Stomach (tissue), 19 donors: ENCODE measurements at places on chromosomes 4 and X. TPM values are rescaled to one million over a fixed set of nuclear protein-coding genes. Genes with fewer than 3 reads are reported as not detected.

GRCh38 chr4:6277935-6278800 is 8.5 kb downstream of the WFS1 start:
- H3K4me1 ChIP-seq = peaks cover 51% of the 10 kb centered on the region
- no peaks in the 10 kb centered on the region for H3K27me3 ChIP-seq
- H3K36me3 ChIP-seq = peaks cover 46% of the 10 kb centered on the region
- no peak overlapping the region for H3K4me3 ChIP-seq

GRCh38 chr4:3407171-3407771 is 34.5 kb upstream of the HGFAC start:
- no peaks in the 10 kb centered on the region for H3K36me3 ChIP-seq
- no peak for DNase-seq
- H3K4me3 ChIP-seq = no peak overlapping the region
- no peaks in the 10 kb centered on the region for H3K27me3 ChIP-seq

DNA sequence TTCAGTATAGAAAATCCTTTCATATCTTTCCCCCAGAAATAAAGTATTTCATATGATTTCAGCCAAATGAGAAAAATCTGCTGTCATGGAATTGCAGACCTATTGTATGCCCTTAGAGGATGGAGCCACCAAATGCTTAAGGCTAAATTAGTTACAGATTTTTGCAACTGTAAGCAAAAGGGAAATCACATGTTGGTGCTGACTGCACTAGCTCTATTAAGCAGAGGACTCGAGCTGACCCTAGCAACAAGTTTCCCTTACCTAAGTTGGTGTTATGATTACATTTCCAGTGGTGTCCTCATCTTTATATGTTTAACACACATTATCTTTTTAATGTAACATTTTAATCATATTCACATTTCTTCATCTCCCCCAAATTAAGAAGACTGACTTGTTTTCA is 58.3 kb upstream of the DOCK11 start:
- DNase-seq = peak; percentile 21
- H3K27ac ChIP-seq = no peak overlapping the region
- no peaks in the 10 kb centered on the region for H3K27me3 ChIP-seq
- no peak overlapping the region for H3K4me3 ChIP-seq
- H3K4me1 ChIP-seq = no peaks in the 10 kb centered on the region

DNA sequence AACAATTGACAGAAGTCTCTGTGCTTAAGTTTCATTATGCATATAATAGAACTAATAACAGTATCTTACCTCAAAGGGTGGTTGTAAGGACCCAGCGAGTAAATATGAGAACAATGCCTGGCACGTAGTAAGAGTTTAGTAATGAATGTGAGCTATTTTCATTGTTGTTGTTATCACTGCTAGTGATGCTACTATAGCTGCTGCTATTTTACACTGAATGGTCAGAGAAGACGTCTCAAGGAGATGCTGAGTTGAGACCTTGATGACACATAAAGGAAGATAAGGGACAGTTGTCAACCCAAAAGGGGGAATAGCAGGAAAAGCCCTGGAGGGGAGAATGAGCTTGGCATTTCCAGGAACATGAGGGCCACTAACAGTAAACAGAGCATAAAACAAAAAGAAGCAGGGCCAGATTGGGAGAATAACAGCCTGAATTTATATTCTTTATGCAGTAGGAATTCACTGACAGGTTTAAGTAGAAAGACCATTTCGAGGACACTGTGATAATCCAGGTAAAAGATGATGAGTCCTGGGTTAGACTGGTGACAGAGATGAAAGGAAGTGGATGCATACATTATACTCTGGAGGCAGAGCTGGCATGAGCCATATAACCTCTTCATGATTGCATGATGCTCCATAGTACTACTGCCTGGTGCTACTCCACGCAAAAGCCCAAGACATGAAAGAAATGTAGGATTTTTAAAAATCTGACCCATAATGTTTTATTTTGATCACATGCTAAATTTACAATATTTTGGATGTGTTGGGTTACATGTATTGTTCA is 23.1 kb downstream of the ATP8A1 start:
- H3K4me1 ChIP-seq = peaks cover 7% of the 10 kb centered on the region
- H3K4me3 ChIP-seq = no peak overlapping the region
- no peaks in the 10 kb centered on the region for H3K27me3 ChIP-seq
- DNase-seq = no peak
- H3K36me3 ChIP-seq = no peaks in the 10 kb centered on the region

GRCh38 chrX:139640259-139640658 is 67.7 kb downstream of the MCF2 start:
- DNase-seq = no peak
- no peak overlapping the region for H3K4me3 ChIP-seq
- H3K27ac ChIP-seq = no peak overlapping the region
- H3K36me3 ChIP-seq = no peaks in the 10 kb centered on the region
- H3K27me3 ChIP-seq = no peaks in the 10 kb centered on the region
- H3K4me1 ChIP-seq = no peaks in the 10 kb centered on the region

- H3K4me3 ChIP-seq = no peak overlapping the region
- no peaks in the 10 kb centered on the region for H3K36me3 ChIP-seq
- H3K27me3 ChIP-seq = no peaks in the 10 kb centered on the region
- no peak for DNase-seq
Observed at GRCh38 chrX:39669668-39670067, 428.1 kb downstream of the BCOR start.

DNA sequence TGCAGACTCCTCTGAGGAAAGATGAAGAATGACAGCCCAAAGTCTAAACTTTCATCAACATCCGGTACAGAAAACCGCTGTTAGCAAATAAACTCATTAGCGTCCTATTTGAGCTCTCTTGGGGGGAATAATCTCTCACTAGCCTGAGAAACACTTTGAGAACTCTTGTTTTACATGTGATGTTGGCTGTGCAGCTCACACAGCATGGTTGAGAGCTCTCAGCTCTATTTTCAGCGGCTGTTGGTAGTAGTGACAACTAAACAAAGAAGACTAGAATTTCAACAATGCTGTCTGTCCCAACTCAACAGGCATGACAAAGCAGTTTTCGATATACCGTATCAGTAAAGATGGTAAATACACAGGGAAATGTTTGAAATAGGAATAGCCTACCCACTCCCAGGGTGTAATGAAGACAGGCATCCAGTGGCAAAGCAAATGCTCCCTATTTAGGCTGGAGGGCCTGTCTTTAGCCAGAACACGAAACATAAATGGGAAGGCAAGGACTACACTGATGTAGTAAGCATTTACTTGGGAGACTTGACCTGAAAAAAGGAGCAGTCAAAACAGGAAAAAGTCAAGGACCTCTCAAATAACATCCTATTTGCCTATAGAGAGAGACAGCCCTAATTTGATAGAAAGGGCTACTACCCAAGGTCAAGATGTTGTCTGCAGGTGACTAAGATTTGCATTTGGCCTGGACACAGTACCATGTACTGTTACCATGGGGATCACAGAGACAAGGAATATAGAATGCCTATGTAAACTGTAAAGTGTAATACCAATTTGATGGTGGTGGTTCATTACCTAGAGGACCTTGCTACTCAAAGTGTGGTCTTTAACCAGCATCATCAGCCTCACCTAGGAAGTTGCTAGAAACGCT is 60.4 kb downstream of the PPEF2 start:
- no peak for DNase-seq
- H3K36me3 ChIP-seq = no peaks in the 10 kb centered on the region
- H3K27ac ChIP-seq = no peak overlapping the region
- H3K4me1 ChIP-seq = peaks cover 8% of the 10 kb centered on the region
- no peaks in the 10 kb centered on the region for H3K27me3 ChIP-seq

DNA sequence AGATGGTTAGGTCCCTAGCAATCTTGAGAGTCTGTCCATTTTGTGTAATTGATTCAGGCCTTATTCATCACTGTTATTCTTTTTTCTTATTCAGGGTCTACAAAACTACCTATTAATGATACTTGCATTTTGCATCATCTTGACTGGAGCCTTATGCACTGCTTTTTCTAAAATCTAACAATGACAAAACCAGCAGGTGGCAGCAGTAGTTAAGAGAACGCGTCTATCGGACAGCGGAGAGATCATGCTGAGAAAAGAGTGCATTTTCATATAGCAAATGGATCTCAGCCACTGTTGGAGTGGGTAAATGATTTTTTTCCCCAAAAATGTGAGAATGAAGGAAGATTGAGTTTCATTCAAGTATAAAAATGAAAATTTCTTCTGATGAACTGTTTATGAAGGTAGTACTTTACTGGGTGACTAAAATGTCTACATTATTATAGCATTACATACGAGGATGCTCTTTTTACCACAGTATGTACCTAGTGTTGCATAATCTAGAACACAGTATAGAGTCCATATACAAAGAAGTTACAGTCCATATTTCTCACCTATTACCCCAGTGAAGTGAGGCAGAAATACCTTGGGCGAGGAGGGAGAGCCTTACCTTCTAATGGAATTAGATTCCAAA is 43.2 kb downstream of the TMEM144 start:
- H3K4me3 ChIP-seq = no peak overlapping the region
- H3K4me1 ChIP-seq = no peaks in the 10 kb centered on the region
- DNase-seq = peak; percentile 86

DNA sequence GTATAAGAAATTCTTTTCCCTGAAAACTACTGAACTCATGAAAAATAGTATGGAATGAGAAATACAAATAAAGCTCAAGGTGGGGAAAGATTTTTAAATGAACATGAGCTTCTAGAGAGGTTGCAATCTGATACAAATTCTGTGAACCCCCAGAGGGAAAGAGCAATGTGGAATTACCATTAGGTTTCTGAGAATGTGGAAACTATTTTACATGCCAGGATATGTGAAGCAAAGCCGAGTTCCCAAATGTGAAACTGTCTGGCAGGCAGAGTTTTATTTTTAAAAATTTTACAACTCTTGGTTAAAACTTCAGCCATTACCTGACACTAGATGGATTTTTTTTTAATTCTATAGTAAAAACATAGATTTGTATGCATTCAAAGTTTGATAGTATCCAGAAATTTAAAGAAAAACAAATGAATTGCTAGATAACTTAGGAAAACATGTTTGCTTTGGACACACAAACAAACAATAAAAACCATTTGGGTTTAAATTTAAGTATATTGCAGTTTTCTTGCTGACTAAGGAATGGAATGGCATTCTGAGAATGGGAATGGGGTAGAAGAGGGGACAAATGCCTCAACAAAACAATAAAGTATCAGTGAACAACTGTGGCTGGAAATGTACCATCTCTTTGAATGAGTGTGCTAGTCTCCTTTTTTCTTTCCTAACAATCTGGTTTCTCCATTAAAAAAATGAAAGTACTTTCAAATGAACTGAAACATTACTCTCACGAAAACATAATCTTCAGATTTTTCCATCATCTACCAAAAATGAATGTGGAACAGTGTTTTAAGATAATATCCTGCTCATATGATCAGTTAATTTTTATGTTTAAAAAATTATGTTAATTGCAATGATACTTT is 99.6 kb downstream of the PCDH18 start:
- no peak overlapping the region for H3K4me3 ChIP-seq
- DNase-seq = no peak
- H3K27ac ChIP-seq = no peak overlapping the region
- H3K36me3 ChIP-seq = no peaks in the 10 kb centered on the region
- no peaks in the 10 kb centered on the region for H3K27me3 ChIP-seq
- no peaks in the 10 kb centered on the region for H3K4me1 ChIP-seq

GRCh38 chr4:185845966-185846365 is 34.0 kb upstream of the SORBS2 start:
- no peaks in the 10 kb centered on the region for H3K36me3 ChIP-seq
- no peak for DNase-seq
- H3K4me1 ChIP-seq = peaks cover 7% of the 10 kb centered on the region
- no peak overlapping the region for H3K4me3 ChIP-seq

GRCh38 chr4:151781026-151781425 is 20.2 kb upstream of the GATB start:
- H3K27me3 ChIP-seq = no peaks in the 10 kb centered on the region
- no peak overlapping the region for H3K4me3 ChIP-seq
- peak; percentile 17 for DNase-seq
- no peak overlapping the region for H3K27ac ChIP-seq

GRCh38 chrX:97806946-97807345 is 923.2 kb downstream of the RPA4 start:
- no peaks in the 10 kb centered on the region for H3K36me3 ChIP-seq
- no peaks in the 10 kb centered on the region for H3K4me1 ChIP-seq
- H3K4me3 ChIP-seq = no peak overlapping the region
- no peak for DNase-seq
- H3K27ac ChIP-seq = no peak overlapping the region
- H3K27me3 ChIP-seq = no peaks in the 10 kb centered on the region

DNA sequence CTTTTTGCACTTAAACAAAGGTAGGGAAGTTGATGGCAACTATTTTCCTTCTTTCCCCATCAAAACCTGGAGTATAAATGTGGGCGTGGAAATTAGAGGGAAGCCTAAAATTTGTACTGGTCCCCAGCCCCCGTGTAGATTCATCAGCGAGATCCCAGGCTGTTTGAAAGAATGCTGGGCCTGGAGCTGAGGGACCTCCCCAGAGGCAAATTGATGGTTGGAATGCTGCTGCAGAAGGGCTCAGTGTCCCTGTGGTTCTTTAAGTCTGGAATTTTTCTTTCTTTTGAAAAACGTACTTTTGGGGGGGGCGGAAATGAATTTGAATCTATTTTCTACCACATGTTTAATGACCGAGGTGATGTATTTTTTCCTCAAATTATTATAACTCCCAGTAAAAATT is 197.2 kb downstream of the CBR4 start:
- H3K4me1 ChIP-seq = peaks cover 60% of the 10 kb centered on the region
- DNase-seq = no peak
- peak overlapping the region; percentile 59 for H3K27ac ChIP-seq
- no peak overlapping the region for H3K4me3 ChIP-seq

GRCh38 chr4:53315300-53315699 is 50.6 kb downstream of the SCFD2 start:
- peaks cover 6% of the 10 kb centered on the region for H3K36me3 ChIP-seq
- H3K27ac ChIP-seq = no peak overlapping the region

- no peak overlapping the region for H3K27ac ChIP-seq
- H3K27me3 ChIP-seq = no peaks in the 10 kb centered on the region
- no peaks in the 10 kb centered on the region for H3K4me1 ChIP-seq
- no peak overlapping the region for H3K4me3 ChIP-seq
- DNase-seq = no peak
Observed at GRCh38 chrX:133365871-133366611, 49.2 kb downstream of the GPC4 start.

GRCh38 chrX:84611843-84612636 is 109.8 kb upstream of the HDX start:
- H3K4me3 ChIP-seq = no peak overlapping the region
- no peak for DNase-seq
- no peaks in the 10 kb centered on the region for H3K36me3 ChIP-seq
- H3K27ac ChIP-seq = no peak overlapping the region
- H3K27me3 ChIP-seq = no peaks in the 10 kb centered on the region

- no peak for DNase-seq
- no peak overlapping the region for H3K4me3 ChIP-seq
- H3K27ac ChIP-seq = no peak overlapping the region
- no peaks in the 10 kb centered on the region for H3K36me3 ChIP-seq
- H3K4me1 ChIP-seq = no peaks in the 10 kb centered on the region
- no peaks in the 10 kb centered on the region for H3K27me3 ChIP-seq
Observed at GRCh38 chrX:35499071-35499862, 298.9 kb upstream of the MAGEB16 start.

GRCh38 chr4:24550441-24551175 is 33.7 kb downstream of the DHX15 start:
- H3K36me3 ChIP-seq = peaks cover 68% of the 10 kb centered on the region
- no peak for DNase-seq
- H3K27ac ChIP-seq = no peak overlapping the region
- H3K4me3 ChIP-seq = no peak overlapping the region

Gene CD99L2
- total RNA-seq = 21.7 TPM

Gene SUPT20HL2
- total RNA-seq = not detected

Gene HAUS3
- 17.5 TPM for total RNA-seq

Gene SLITRK4
- total RNA-seq = not detected

Gene C4orf51
- total RNA-seq = not detected

Gene MAGEA2B
- not detected for total RNA-seq

Gene CSAG2
- total RNA-seq = not detected

Gene IBSP
- total RNA-seq = not detected

Gene PFKFB1
- 0.87 TPM for total RNA-seq

Gene KLB
- total RNA-seq = not detected

Gene NAA11
- total RNA-seq = not detected

Gene PSAPL1
- total RNA-seq = not detected

Gene SPANXD
- total RNA-seq = not detected

Gene ASB9
- total RNA-seq = 5.5 TPM
